ENCODE measurements at places on chromosomes 5 and 9. TPM values are rescaled to one million over a fixed set of nuclear protein-coding genes. Genes with fewer than 3 reads are reported as not detected.

GRCh38 chr5:116569999-116570398, 4.6 kb downstream of the SEMA6A start:
- no peak for DNase-seq

GRCh38 chr9:123318202-123318601, 37.8 kb upstream of the CRB2 start:
- DNase-seq, result no peak

Gene ENDOG
- total RNA-seq, result 18.3 TPM

Gene GKAP1
- 16.2 TPM for total RNA-seq

DNA sequence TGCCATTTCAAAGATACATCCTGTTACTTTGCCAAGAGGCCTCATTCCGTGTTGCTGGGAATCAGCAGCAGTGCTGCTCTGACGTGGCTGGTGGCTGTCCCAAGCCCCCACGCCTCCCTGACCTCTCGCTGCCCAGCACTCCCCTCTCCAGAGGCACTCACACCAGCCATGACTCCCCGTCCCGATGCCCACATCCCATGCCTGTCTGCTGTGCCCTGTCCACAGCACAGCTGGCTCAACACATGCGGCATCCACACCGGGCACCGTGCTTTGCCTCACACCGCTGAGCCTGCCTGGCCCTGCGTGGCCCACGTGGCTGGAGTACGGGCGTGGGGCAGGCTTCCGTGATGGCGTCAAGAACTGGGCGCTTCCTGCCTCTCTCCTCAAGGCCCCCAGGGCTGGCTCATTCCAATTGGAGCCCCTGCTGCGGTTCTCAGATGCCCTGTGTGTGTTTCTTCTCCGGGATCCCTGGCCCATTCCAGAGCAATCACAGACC, 7.8 kb upstream of the LCN1 start:
- no peak for DNase-seq

GRCh38 chr9:114687034-114687433, 5.0 kb upstream of the TEX48 start:
- no peak for DNase-seq

Gene TAS2R1
- total RNA-seq, result not detected

- no peak for DNase-seq
Observed at GRCh38 chr5:32325062-32325461, 12.3 kb upstream of the MTMR12 start.

DNA sequence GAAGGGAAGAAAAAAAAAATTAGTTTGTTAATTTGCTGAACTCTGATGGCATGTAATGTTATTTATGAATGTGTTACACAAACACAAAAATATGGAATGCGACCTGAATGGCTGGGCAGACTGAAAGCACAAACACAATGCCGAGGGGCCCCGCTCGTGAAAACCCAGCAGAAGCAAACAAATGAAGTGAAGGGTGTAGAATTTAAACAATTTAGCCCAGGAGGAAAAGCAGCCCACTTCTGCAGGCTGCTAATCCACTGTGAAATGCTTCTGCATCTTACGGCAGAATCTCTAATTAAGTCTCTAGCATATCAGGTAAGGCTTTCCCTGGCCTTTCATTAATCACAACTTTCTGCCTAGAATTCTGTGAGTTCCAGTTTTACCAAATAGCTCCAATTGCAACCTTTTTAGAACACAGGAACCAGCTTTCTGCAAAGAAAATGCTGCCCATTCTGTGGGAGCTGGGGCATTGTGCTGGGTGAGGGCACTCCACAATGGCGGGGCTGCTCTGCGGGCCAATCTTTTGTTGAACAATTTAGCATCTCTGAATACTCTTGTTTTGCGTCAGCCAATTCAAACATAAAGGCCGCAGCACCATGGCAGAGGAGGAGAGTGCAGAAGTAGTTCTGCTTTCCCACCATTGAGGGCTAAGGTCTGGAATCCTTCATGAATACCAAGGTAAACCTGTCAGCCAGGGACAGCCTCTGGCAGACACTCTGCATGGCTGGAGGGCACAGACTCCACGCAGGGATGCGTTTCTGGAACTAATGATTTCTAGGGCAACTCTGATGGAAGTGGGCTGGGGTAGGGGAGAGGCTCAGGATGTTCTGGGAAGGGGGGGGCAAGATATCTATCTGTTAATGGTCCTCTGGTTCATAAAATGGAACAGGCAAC, 66.4 kb downstream of the PTCH1 start:
- DNase-seq, result no peak

- no peak for DNase-seq
Observed at GRCh38 chr5:38022631-38023030, 182.8 kb upstream of the GDNF start.

Gene BRD3OS
- 8.3 TPM for total RNA-seq

GRCh38 chr5:98372351-98372750, 401.1 kb upstream of the RGMB start:
- DNase-seq, result no peak

DNA sequence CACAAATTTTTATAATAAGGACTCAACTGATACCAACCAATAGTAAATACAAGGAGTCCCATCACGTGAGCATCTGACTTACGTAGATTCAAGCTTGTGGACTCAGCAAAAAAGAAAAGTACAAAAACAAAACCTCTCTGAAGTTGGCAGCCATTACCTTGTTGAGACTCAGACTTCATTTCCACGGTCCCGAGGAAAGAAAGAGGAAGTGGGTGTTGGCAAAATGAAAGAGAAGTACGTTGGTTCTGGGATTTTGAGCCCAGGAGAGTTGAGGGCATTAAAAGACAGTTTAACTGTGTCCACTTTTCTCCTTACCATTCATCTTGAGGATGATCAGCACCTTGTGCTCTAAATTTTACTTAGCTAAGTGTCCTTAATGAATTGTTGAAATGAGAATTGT, 26.7 kb downstream of the NCBP1 start:
- no peak for DNase-seq

DNA sequence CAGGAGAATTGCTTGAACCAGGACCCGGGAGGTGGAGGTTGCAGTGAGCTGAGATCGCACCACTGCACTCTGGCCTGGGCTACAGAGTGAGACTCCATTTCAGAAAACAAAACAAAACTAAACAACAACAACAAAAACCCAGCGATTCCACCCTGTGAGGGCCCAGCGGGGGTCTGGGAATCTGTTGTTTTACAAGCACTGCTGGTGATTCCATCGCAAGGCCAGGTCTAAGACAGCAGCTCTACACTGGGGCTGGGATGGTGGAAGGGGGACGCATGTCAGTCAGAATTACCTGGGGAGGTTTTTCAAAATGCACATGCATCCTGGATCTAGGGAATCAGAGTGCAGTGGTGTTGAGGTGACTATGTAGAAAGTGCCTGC, 90.9 kb downstream of the ANKRD55 start:
- no peak for DNase-seq

Gene CLIC3
- total RNA-seq, result 13.0 TPM

- DNase-seq, result no peak
Observed at GRCh38 chr9:109442716-109443115, 55.4 kb downstream of the PTPN3 start.

DNA sequence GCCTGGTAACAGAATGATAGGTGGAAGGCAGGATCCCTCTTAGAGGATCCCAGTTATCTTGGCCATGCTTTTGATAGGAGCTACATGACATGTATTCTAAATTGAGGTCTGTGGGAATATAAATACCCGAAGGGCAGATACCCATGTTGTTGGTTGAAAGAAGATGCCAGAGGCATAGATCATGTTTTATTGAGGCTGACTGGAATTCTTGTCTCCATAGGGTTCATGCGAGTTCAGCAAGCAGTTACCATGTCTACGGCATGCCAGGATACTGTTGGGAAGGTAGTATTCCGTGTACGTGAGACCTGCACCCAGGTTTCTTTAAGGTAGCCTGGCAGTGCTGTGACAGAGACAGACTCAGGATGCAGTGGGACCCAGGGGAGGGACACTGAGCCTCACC, 230.7 kb downstream of the NR3C1 start:
- DNase-seq, result no peak

DNA sequence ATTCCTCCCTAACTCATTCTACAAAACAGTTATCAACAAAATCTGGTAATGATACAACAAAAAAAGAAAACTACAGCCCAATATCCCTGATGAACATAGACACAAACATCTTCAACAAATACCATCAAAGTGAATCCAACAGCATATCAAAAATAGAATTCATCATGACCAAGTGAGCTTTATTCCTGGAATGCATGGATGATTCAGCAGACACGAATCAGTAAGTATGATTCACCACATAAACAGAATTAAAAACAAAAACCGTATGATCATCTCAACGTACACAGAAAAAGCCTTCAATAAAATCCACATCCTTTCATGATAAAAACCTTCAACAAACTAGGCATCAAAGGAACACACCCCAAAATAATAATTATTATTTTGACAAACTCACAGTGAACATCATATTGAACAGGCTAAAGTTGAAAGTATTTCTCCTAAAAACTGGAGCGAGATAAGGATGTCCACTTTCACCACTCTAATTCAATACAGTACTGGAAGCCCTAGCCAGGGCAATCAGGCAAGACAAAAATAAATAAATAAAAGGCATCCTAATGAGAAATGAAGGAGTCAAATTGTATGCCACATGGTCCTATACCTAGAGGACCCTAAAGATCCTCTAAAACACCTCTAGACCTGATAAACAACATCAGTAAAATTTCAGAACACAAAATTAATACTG, 305.1 kb upstream of the RGMB start:
- no peak for DNase-seq

DNA sequence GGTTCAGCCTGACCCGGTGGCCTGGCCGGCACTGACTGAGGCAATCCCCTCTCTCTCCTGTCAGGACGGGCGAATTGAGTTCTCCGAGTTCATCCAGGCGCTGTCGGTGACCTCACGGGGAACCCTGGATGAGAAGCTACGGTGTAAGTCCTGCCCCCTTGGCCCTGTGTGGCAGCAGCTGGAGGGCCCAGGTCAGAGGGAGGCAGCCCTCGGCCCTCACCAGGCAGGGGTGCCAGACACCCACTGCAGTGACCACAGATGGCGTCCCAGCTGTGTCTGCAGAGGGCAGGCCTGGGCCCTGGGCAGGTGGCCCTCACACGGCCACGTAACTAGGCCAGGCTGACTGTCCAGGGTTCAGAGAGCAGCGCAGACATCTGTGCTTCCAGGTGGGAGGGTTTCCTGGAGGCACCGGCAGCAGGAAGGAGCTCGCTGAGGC, 45.9 kb upstream of the HMCN2 start:
- DNase-seq, result no peak

GRCh38 chr5:151029179-151030055, 9.0 kb downstream of the GPX3 start:
- DNase-seq, result no peak

DNA sequence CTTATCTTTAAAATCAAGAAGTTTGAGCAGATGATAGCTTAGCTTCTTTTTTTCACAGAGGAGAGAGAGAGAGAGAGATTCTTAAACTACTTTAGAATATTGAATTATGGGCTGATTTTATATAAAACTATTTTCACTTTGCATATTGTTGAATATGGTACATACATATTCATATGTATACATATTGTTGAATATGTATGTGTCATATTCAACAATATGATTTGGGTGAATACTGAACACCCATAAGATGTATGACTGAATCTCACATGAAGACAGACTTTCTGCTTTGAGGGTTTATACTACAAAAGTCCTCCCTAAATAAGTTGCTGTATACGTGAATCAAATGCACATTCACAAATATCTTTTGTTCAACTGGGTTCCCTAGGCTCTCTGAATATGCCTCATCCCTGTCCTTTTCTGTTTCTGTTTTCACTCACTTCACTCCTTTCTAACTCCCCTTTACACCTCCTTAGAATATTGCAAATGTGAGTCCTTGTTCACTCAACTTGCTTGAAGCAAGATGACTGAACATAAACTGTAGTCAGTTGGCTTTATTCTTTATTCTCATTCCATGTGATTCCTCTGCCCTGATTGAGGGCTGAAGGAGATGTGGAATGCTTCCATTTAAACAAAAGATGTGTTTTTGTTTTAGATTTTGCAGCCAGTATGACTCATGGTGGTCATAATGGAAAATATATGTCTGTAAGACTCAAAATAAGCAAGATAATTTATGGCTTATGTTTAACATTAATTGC, 225.4 kb upstream of the DAB2 start:
- DNase-seq, result no peak

Gene SIT1
- total RNA-seq, result 45.6 TPM

DNA sequence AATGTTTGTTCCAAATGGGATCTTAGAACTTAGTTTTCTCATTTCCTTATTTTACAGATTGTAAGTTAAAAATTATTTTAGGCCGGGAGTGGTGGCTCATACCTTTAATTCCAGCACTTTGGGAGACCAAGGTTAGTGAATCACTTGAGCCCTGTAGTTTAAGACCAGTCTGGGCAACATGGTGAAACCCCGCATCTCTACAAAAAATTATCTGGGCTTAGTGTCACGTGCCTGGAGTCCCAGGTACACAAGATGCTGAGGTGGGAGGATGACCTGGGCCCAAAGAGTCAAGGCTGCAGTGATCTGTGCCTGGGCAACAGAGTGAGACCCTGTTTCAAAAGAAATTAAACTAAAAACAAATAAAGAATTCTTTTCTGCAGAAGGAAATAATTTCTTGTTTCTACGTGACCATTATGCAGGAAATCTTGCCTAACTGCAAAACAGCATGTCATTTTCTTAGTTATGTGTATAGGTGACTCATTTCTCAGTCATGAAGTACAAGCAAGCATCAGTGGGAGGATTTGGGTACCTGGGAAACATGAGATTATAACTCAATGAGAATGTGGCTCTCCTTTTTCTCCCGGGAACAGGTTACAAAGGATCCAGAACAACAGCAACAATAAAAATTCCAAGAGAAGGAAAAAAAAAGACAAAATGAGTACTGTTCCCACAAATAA, 375.1 kb upstream of the ST8SIA4 start:
- DNase-seq, result no peak

Gene C1QTNF2
- total RNA-seq, result not detected

DNA sequence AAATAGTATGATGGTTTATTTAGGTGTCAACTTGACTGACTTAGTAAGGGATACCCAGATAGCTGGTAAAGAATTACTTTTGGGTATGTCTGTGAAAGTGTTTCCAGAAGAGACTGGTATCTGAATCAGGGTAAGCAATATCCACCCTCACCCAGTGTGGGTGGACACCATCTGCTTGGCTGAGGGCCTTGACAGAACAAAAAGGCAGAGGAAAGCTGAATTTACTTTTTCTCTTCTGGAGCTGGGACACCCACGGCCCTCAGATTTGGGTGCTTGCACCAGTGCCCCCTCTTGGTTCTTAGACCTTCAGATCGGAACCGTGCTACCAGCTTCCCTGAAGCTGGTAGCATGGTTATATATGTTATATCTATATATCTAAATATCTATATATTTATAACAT, 489.5 kb upstream of the MPDZ start:
- no peak for DNase-seq

- no peak for DNase-seq
Observed at GRCh38 chr5:29099585-29099984, 2061.2 kb upstream of the CDH9 start.

Gene IFNA1
- total RNA-seq, result not detected

GRCh38 chr5:119078861-119079260, 8.0 kb downstream of the DMXL1 start:
- DNase-seq, result no peak

GRCh38 chr9:107208121-107208520, 75.0 kb upstream of the RAD23B start:
- DNase-seq, result no peak

- DNase-seq, result no peak
Observed at GRCh38 chr5:167794121-167794520, 497.3 kb upstream of the WWC1 start.

All from naive thymus-derived CD4-positive, alpha-beta T cell (primary cell).